ENCODE measurements at places on chromosomes 12 and 14.

DNA sequence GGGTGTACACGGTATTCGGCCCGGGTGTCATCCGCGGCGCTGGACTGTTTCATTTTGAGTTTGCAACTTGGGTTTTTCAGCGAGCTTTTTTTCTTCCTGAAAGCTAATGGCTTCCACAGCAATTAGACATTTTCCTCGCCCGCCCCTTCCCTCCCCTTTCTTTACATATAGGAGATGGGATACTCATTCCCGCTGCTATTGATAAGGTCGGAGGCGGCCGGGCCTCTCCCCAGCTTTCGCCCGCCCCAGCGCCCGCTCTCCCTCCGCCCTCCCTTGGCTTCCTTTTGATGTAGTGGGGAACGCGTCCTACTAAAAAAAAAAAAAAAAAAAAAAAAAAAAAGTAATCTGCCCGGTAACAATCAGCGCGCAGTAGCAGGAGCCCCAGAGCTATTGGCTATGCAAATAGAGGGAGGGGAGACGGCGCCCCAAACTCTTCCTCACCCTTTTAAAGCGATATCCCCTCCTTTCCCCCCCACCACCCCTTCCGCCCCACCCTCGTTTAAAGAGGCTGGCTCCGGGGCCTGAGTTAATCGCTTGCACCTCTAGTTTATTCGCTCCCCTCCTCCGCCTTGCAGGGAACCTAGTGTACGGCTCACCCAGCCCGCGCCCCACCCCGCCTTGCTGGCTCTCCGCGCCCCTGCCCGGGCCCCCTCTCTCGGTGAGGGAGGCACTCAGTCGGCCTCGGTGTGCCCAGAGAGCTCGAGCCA is 1.7 kb upstream of the CCND2 start:
- DNase-seq = peak; percentile 73

GRCh38 chr12:51672334-51672733 is 81.3 kb downstream of the SCN8A start:
- DNase-seq = no peak

DNA sequence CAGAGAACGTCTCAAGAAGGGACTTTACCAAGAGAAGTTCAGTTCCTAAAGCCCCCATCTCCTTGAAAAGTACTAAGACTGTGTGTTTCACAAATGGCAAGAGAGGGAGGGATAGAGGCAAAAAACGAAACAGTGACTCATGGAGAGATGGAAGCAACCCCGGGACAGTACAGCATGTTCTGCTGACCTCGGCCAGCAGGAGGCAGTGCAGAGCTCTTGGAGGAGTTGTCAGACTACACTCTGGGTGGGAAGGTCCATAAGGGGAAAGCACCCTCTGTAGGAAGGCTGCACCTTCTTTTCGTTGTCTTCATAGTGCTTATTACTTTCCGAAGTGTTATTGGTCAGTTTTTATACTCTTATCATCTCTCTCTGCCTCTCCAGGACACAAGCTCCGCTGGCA is 525.2 kb upstream of the CCDC196 start:
- peak; percentile 22 for DNase-seq

- DNase-seq = no peak
Measured at GRCh38 chr12:108364879-108365278, 25.8 kb upstream of the CMKLR1 start.

- no peak for DNase-seq
Measured at GRCh38 chr12:68932128-68932960, 627 bp downstream of the CPM start.

- no peak for DNase-seq
Measured at GRCh38 chr12:132286912-132287311, 42.5 kb downstream of the GALNT9 start.

DNA sequence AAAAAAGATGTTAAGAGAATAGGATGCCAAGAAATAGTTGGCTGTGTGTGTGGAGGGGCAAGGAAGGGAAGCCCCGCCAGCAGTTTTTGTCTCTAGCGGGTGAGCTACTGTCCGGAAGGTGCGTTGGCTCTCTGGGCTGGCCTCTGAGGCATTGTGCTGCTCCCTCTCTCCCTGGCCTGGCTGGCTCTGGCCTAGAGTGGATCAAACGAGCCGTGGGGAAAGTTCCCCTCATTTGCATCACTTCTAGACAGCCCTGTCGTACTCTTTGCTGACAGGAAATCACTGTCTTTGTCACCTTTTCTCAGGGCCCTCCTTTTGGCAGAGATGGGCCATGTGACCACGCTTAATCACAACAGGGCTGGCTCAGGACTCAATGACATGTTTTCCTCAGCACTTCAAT is 236.1 kb upstream of the NPAS3 start:
- no peak for DNase-seq

GRCh38 chr14:51774209-51774608 is 86.2 kb upstream of the GNG2 start:
- DNase-seq = no peak

DNA sequence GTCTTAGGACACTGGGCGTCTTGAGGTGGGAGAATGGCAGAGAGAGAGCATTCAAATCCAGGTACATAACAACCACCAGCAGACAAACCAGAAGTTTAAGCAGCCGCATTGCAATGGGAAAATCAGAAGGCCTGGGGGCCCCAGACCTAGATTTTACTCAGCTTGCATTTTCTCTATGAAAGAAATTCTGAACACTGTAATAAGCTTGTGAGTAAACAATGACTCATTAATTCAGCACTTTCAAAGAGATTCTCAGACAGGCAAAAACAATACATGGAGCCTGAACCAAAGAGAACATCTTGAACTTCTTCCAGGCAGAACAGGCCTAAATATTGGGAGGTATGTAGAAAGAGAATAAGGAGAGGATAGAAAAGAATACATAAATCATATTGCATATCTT is 69.8 kb upstream of the IFNG-AS1 start:
- no peak for DNase-seq

- no peak for DNase-seq
Measured at GRCh38 chr14:22106700-22107697, 433.4 kb upstream of the OR4E1 start.

DNA sequence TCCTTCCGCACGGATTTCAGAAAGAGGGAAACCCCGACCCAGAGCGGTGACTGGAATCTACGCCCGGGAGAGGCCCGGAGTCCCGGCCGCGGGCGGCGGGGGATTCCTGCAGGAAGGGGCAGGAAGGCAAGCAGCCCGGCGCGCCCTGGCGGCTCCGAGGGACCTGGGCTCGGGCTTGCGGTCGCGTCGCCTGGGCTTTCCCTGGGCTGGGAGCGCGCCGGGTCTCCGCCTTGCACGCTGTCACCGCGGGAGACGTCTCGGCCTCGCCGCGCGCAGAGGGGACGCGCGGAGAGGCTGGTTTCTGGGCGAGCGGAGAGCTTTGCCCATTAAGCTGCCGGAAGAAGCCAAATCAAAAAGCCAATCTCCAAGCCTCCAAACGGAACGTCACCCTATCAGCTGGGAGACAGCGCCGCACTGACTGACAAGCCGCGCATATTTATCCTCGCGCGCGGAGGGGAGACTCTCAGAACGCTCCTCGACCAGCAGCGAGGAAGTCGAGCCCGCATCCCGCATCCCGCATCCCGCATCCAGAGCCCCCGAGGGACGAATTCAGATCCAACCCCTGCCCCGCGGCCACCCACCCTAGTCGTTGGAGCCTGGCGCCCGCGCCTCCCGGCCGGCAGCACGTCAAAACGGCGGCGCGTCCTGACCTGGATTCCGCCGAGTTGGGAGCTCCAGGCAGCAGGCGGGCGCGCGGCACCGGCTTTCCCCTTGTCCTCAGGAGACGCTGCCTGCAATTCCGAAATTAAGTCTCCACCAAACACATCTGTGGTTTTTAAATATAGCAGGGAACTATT is at the start of gene SLC8A3:
Gene SLC8A3, minus strand, starts transcription at position 293 of the 797 bp plus-strand sequence. CDS start 20,529 bp downstream, outside the sequence.
- no peak for DNase-seq

DNA sequence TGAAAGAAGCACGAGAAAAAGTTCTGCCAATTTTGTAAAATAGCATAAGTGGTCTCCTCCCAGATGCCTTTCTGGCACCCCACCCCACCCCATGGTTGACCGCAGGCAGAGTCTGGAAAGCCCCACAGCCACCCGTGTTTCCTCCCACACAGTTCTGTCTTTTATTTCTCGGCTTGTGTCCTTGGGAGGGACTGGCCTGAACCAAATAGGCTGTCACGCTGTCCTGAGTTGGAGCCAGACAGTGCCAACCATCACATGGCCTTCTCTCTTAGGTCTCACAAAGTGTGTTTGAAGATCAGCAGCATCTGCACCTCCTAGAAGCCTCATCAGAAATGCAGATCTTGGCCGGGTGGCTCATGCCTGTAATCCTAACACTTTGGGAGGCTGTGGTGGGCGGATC is 10.2 kb upstream of the LTA4H start:
- no peak for DNase-seq

- no peak for DNase-seq
Measured at GRCh38 chr14:26261368-26262122, 336.3 kb downstream of the NOVA1 start.

DNA sequence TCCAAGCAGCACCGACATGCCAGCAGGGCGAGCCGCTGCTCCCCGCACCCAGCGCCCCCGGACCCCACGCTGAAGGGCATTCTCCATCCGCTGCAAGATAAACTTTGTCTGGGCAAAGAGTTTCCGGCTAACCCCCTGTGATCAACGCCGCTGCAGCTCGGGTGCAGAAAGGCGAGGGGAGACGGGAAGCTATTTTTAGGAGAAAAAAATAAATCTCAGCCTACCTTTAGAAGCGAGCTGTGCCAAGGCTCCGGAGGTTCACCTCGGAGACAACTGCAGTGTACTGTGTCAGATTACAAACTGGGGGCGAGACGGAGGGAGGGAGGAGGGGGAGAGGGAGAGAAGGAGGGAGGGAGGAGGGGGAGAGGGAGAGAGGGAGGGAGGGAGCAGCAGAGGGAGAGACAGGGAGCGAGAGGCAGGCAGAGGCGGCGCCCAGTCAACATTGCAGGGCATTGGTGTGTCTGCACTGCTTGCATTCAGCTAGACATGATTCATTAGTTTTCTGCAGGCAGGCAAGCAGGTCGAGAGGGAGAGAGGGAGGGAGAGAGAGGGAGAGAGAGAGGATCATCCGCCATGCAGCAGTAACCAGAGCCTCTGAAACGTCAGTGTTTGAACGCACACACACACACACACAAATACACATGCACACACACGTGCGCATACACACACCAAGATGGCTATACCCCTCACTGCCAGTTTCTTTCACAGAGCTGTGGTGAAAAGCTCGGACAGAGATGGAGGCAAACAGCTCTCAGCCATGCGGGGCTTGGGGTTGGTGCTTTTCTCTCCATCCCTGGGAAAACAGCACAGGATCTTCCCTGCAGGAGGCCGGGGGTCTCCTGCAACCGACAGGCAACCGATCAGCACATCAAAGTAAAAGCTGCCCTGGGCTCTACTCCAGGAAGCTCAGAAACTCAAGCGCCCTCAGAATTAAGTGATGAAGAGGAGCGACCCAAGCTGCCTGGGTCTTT is at the start of gene RIMBP2:
Gene RIMBP2, minus strand, starts transcription at position 302 of the 971 bp plus-strand sequence. CDS start 237,286 bp downstream, outside the sequence.
- no peak for DNase-seq

GRCh38 chr12:64713376-64713775 is 45.8 kb downstream of the GNS start:
- DNase-seq = no peak
